ENCODE measurements at places on chromosomes 12 and 14.

GRCh38 chr14:51039252-51039651 is 55.7 kb downstream of the TRIM9 start:
- DNase-seq: no peak

DNA sequence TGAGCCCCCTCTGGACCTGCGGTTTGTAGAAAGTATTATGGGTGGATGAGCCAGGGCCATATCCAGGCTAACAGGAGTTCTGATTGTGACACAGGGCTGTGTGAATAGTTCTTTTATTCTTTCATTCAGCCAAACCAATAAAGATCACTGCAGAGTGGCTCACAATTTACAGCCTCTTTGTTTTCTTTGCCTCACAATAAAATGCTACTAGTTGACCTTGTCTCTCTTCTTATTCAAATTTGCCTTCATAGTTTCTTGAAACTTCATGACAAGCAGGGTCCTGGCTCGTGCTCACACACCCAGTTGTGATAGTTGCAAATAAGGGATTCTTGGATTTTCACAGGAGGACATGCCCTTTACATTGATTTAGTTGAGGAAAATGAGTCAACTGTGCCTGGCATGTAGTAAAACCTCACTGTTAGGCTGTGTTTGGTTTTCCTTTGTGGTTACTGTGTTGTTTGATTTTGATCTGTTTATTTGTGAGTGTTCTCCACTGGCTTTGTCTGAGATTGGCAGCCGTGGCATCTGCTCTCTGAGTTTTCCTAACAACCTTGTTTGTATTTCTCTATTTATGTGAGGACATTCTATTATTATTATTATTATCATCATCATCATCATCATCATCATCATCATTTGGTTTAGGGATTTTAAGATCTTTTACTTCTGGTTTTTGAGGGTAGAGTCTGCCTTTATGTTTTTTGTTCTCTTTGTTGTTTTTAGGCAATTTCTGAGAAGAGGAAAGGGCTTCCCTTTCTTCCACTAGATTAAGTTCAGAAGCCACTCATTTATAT is 2.7 kb upstream of the KRT6B start:
- DNase-seq: no peak

- peak; percentile 82 for DNase-seq
Measured at GRCh38 chr12:50088577-50089335, 3.6 kb downstream of the SMARCD1 start.

DNA sequence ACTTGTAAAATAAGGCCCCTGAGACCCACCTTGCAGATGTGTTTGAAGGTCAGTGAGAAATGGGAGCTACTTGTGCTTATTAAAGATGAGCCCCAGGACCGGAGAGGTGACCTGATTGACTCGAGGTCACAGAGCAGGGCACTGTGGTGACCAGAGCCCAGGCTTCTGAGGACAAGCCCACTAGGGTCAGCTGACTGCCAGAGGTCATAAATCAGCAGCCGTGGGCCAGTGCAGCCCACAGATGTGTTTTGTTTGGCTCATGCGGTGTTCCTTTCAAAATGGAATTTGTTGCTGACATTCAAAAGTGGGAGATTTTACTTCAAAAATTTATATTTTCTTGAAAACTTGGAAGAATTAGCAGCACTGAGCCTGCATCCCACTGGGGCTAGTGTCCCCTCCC is 24.5 kb downstream of the JDP2 start:
- DNase-seq: no peak

DNA sequence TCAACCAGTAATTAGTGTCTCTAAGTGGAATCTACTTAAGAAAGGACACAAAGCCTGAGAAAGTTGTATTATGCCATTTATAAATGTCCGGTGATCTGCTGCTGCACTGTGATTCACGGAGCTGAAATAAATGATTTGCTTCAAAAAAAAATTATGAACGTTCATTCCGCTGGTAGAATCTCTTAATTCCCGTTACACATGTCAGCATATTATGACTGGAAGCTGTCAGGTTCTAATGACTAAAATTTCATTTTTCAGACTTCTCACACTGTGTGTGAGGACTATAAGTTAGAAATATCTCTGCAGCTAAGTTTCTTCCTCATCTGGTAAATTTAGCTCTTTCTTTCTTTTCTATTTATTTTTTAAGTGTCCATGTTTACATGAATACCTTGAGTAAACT is 647.1 kb downstream of the VRK1 start:
- no peak for DNase-seq

- DNase-seq: peak; percentile 55
Measured at GRCh38 chr12:12449533-12450025, 92.7 kb downstream of the BORCS5 start.

DNA sequence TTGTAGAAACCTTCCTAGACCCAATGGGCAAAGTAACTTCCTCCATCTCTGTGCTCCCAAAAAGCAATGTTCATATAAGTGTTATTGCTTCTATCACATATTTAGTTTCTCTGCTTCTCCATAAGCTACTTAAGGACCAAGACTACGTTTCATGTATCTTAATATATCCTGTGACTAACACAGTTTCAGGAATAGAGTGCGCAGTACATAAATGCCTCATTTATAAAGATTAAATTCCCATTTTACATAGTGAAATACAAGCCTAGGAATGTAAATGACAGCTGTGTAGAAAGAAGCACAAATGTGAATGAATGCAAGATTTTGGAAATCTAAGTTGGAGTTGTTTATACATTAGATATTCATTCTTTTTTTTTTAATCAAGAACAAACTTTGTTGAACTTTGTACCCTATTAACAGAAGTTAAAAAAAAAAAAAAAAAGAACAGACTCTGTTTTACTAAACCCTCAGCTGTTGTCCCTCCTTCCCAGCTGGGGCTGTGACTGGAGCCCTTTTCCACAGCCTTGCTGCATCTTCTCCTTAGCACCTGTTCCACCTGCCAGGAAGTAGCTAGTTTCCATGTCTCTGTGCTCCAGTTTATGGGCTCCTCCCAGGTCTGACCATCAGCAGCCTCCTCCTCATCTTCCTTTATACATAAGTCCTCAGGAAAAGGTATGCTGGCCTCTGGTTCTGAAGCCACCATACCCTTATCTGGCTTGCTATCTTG is 7.0 kb upstream of the METTL17 start:
- DNase-seq: no peak

- no peak for DNase-seq
Measured at GRCh38 chr12:60465060-60465459, 869.2 kb downstream of the SLC16A7 start.

- no peak for DNase-seq
Measured at GRCh38 chr14:96198430-96199130, 6.1 kb upstream of the BDKRB2 start.

- DNase-seq: no peak
Measured at GRCh38 chr12:63857771-63858670, 13.5 kb downstream of the SRGAP1 start.

DNA sequence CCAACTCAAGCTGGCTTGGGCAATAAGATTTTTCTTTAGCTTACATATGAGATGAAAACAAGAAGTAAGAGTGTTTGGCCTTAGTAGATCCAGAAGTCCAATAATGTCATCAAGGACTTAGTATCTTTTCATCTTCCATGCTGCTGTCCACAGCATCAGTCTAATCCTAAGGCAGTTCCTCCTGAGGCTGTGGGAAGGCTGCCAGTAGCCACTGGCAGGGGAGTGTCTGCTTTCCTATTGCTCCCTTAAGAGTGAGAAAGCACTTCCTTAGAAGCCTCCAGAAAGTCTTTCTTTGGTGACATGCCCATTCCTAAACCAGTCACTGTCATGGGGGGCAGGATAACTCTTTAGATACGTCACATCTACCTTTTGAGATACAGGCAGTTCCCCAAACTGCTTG is 317.7 kb downstream of the BMP4 start:
- no peak for DNase-seq

- DNase-seq: peak; percentile 36
Measured at GRCh38 chr12:68352067-68352466, 19.9 kb upstream of the MDM1 start.

DNA sequence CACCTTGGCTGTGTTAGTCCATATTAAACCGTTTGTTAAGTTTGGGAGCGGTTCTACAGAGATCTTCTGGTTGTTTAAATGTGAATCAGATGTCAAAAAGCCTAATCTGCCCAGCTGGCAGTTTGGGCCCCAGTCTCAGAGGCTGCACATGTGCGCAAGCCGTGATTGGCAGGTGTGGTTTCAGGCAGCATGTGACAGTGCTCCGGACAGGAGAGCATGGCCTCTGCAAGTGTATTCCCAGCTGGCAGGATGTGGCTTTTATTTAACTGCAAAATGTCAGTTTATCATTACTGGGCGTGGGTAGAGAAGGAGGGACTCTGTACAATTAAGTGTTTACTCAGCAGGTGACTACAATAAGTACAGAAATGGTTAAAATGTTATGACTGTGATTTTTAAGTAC is 77.5 kb downstream of the PELI2 start:
- peak; percentile 95 for DNase-seq

- DNase-seq: peak; percentile 37
Measured at GRCh38 chr14:89672636-89673511, 255.8 kb upstream of the FOXN3 start.

- no peak for DNase-seq
Measured at GRCh38 chr12:113994051-113994450, 27.9 kb upstream of the RBM19 start.

DNA sequence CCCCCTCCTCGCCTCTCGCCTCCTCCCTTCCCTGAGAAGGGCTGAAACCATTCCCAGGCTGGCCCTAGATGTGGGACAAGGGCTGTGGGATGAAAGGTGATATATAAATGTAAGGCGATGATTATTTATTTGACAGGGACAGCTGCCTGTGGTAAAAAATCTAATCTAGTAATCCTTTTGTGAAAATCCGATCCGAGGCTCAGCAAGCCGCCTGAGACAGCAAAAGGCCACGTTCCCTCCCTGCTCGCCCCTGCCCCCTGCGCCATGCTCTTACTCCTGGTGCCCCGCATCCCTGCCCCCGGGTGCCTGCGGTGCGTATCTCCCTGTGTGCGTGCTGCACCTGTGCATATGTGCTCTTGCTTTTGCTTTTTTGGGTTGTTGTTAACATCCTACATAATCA is 65.2 kb downstream of the TSPAN9 start:
- no peak for DNase-seq

DNA sequence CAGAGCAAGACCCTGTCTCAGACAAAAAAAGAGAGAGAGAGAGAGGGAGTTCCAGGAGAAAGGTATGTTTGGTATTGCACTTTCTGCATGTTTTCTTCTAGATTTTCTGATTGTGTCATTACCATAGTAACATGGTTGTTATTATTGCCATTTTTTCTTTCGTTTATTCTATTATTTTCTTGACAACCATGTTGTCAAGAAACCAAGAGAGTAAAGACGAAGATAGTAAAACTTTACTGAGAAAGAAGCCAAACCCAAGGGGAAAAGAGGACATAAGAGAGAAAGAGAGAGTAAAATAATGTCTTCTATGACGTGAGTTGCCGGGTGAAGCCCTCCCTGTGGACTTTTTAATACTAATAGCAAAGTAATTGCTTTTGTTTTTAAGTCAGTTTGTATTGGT is 1186.0 kb upstream of the SEL1L start:
- no peak for DNase-seq

DNA sequence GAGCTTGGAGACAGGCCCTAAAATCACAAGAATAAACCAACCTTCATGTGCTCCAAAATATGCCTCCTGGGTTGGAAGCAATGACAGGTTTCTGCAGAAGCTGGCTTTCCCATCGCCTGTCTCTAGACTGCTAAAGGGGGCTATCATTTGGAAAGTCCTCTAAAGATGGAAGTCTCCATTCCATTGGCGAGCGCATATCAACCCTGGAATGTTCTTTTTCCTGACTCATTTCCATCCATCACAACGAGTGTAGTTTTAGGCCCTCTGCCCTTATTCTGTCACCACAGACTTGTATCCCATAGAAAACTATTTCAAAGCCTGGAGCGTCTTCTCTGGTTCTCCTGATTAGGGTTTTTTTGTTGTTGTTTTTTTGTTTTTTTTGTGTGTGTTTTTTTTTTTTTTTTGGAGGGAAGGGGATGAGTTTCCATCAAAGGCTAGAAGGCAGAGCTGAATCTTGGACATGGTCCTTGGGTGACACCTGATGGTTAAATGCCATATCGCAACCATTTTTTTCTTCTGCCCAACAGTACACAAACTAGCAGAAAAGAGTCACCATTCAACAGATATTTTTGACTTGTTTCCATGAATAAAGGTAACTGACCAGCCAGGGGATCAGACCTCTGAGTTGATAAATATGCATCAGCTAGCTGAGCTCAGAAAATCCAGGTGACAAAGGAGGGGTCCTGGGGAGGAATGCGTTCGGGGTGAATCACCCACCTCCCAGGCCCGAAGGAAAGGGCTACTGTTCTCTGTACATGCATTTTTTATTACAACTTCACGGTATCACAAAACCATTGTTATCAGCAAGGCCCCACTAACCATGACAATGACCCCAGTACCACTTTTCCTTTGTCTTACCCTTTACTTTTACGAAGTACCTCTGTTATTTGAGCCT is 40.5 kb downstream of the KCNA5 start:
- peak; percentile 59 for DNase-seq

GRCh38 chr14:77133720-77134338 is 7.8 kb downstream of the ZDHHC22 start:
- no peak for DNase-seq

DNA sequence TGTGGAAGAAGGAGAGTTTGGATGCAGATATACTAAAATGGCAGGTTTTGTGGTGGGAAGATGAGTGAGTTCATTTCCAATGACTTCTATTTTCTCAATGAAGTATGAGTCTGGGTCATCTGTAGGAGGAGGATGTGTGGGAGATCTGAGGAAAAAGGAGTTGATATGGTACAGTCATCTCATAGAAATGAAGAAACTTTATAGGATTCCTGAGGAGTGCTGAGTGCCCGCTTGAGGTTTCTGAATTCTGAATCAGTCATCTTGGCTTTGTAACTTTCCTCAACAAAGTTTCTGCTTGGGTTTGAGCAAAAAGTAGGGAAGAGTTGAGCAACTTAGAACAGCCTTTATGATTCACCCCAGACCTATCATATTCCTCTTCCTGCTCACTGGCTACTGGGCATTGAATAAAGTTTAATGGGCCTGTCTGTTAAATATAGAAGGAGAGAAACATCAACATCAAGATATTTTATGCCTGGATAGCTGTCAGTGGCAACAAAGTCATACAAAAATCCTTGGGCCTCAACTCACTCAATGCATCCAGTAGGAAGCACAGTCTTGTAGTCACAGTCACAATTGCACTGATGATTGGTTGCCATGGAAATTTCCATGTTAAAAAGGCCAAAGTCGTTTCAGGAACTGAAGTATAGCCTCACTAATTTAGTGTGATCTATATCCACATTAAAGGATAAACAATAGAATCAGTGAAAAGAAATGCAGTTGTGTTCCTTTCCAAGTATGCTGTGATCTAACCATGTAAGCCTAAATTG is 284.7 kb downstream of the DUSP6 start:
- no peak for DNase-seq

DNA sequence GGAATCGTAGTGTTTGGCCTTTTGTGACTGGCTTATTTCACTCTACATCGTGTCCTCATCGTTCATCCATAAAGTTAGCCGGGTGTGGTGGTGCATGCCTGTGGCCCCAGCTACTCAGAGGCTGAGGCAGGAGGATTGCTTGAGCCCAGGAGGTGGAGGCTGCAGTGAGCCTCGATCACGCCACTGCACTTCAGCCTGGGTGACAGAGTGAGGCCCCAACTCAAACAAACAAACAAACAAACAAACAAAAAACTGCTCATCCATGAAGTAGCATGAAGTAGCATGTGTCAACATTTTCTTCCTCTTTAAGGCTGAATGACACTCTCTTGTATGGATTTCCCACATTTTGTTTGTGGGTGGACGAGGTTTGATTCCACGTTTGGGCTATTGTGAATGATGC is 44.0 kb upstream of the MEG3 start:
- no peak for DNase-seq
